ENCODE measurements at places on chromosomes 4 and X. TPM values are rescaled to one million over a fixed set of nuclear protein-coding genes. Genes with fewer than 3 reads are reported as not detected.

Gene ERAS
- total RNA-seq: 0.50 TPM

GRCh38 chr4:165504184-165504583, 125.4 kb downstream of the CPE start:
- peaks cover 15% of the 10 kb centered on the region for H3K4me1 ChIP-seq
- DNase-seq: no peak
- H3K27ac ChIP-seq: no peak overlapping the region
- no peaks in the 10 kb centered on the region for H3K36me3 ChIP-seq

Gene CYSLTR1
- not detected for total RNA-seq

- no peak overlapping the region for H3K4me3 ChIP-seq
- H3K36me3 ChIP-seq: no peaks in the 10 kb centered on the region
- no peak for DNase-seq
- H3K27ac ChIP-seq: no peak overlapping the region
These were observed 25.5 kb downstream of the GPRASP3 start for GRCh38 chrX:102745857-102746584.

Gene CXorf66
- total RNA-seq: not detected

Gene TMEM150C
- total RNA-seq: 0.98 TPM

DNA sequence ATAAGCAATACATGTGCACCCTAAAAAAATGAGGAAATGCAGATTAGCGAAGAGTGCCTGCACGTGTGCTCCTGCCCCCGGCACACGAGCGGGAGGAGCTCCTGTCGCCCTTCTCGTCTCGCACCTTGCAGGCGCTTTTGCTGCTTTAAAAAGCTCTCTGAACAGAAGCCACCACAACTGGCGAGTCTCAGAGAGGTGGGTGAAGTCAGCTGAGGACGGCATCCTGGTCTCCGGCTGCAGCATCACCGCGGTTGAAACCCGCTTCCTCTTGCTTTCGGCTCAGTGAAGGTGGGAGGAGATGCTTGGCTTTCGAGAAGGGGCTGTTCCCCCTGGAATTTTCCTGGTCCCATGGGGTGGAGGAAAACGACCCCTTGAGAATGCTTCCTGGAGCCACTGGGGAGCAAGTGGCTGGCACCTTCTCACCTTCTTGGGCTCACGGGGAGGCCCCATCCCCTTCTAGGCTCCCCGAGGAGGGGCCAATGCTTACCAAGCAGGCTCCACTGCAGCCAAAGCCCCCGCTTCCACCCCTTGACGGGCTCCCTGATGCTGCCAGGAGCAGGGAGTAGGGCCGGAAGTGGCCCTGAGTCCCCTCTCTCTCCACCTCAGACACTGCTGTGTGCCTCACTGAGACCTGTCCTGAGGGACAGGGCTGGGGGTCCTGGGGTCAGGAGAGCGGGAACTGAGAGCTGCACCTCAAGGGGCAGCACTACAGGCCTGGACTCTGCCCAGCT, 29.2 kb upstream of the MXD4 start:
- no peaks in the 10 kb centered on the region for H3K36me3 ChIP-seq
- no peak for DNase-seq
- no peak overlapping the region for H3K4me3 ChIP-seq
- no peaks in the 10 kb centered on the region for H3K4me1 ChIP-seq
- no peak overlapping the region for H3K27ac ChIP-seq
- H3K27me3 ChIP-seq: peaks cover 41% of the 10 kb centered on the region

DNA sequence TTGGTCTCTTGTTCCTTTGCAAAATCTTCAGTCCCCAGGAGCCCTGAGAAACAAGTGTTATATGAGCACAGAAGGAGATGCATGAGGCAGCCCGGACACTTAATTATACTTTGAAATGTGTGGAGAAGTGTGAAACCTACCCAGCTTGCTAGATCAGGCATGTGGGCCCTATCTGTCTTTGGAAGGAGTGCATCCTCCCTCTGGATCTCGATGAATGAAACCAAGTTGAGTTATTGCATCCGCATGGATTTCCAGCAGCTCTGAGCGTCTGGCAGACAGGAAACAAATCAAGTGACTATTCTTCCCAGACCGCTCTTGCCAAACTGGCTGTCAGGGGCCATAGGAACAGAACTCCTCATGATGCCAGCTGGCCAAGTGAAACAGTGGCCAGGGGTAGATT, 19.6 kb upstream of the SOWAHD start:
- H3K36me3 ChIP-seq: no peaks in the 10 kb centered on the region
- no peak overlapping the region for H3K27ac ChIP-seq
- no peak for DNase-seq
- no peaks in the 10 kb centered on the region for H3K27me3 ChIP-seq

DNA sequence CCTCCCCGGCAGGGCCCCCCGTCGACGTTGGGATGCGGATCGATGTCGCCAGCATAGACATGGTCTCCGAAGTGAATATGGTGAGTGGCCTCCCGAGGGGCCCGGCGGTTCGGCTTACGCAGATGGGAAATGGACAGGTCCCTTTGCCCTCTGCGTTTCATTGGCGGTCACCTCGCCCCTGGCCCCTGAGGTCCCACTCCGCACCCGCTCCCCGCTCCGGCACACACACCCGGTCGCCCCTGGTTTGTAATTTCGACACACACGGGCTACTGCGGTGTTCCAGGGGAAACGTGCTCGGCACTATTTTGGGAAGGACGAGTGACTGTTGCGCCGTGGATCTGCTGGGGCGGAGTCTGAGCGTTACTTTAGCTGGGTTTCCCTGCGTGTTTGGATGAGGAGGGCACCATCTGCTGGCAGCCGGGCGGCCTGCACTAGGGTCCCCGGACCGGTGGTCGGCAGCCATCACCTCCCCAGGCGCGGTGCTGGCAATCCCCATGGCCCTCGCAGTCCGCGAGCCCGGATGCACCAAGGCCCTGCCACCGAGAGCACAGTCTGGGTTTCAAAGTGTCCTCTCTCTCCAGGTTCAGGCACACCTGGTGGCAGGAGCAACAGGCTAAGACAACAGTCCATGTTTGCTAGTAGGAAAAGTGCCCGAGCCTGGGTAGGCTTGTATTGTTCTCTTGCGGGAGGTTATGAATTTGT, 1.2 kb downstream of the GABRB1 start:
- DNase-seq: peak; percentile 38
- peak overlapping the region; percentile 54 for H3K4me3 ChIP-seq
- H3K27ac ChIP-seq: no peak overlapping the region
- H3K36me3 ChIP-seq: no peaks in the 10 kb centered on the region
- no peaks in the 10 kb centered on the region for H3K4me1 ChIP-seq

- peak; percentile 94 for DNase-seq
- no peaks in the 10 kb centered on the region for H3K27me3 ChIP-seq
- H3K4me3 ChIP-seq: peak overlapping the region; percentile 86
- H3K36me3 ChIP-seq: peaks cover 21% of the 10 kb centered on the region
These were observed 872 bp upstream of the S100P start for GRCh38 chr4:6692806-6693205.

DNA sequence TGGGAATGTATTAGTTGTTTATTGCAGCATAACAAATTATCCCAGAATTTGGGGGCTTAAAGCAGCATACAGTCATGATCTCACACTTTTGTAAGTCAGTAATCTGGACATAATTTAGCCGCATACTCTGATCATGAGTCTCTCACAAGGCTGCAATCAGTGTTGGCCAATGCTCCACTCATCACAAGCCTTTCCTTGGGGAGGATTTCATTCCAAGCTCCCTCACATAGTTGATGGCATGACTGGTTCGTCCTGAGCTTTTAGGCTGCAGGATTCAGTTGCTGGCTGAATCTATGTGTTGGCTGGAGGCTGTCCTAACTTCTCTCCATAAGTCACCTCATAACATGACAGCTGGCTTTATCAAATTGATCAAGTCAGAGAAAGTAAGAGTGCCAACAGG, 1568.6 kb upstream of the PCDH7 start:
- H3K36me3 ChIP-seq: no peaks in the 10 kb centered on the region
- no peaks in the 10 kb centered on the region for H3K27me3 ChIP-seq
- H3K27ac ChIP-seq: no peak overlapping the region
- H3K4me1 ChIP-seq: no peaks in the 10 kb centered on the region

Gene DCUN1D4
- total RNA-seq: 25.3 TPM

Gene HTN3
- total RNA-seq: not detected

All from PC-9 (cell line).